ENCODE measurements at places on chromosomes 11 and 22.
A peak's percentile ranks its signal among the peaks of the same experiment; 100 is the strongest.

- DNase-seq, result no peak
Measured at GRCh38 chr11:133692126-133692934, 153.0 kb downstream of the SPATA19 start.

GRCh38 chr22:31800065-31800464 is 46.2 kb downstream of the DEPDC5 start:
- no peak for DNase-seq

- no peak for DNase-seq
Measured at GRCh38 chr11:119110439-119110838, 3.3 kb downstream of the C2CD2L start.

- DNase-seq, result no peak
Measured at GRCh38 chr11:83693306-83693992, 407.3 kb upstream of the CCDC90B start.

- DNase-seq, result no peak
Measured at GRCh38 chr11:84412862-84413261, 1126.7 kb upstream of the CCDC90B start.

DNA sequence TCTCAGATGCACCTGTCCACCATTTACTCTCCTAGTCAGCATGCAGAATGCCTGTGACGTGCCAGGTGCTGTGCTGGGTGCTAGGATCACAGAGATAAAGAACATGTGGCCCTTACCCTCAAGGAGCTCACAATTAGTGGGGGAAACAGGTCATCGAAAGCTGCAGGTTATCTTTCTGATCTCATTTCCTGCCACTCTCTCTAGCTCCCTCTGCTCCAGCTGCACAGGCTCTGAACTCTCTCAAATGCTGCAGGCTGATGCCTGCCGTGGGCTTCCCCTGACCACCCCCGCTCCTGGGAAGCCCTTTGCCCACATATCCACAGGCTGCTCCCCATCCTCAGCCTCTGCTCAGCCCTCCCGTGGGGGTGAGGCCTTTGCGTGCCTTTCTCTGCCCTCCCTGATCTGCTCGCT is 29.6 kb downstream of the SHANK3 start:
- no peak for DNase-seq

- no peak for DNase-seq
Measured at GRCh38 chr11:3044004-3044403, 13.2 kb downstream of the CARS1 start.

DNA sequence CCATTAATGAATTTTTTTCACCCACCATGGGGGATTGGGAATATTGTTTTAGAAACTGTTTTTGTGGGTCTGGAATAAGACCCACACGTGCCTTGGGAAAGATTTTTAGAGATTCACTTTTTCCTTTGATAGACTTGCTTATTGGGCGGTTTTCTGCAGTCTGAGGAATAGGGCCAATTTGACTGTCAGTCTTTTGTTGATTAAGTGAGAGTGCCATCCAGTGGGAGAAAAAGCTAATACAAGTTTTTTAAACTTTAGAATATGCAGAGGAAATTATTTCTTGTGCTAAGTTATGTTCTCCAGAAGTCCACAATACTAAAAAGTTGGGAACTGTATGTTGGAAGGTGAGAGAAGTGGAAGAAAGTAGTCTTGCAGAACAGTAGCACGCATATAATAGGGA is 56.1 kb downstream of the PRMT3 start:
- DNase-seq, result no peak

- DNase-seq, result no peak
Measured at GRCh38 chr22:17396516-17396915, 27.3 kb downstream of the CECR2 start.

DNA sequence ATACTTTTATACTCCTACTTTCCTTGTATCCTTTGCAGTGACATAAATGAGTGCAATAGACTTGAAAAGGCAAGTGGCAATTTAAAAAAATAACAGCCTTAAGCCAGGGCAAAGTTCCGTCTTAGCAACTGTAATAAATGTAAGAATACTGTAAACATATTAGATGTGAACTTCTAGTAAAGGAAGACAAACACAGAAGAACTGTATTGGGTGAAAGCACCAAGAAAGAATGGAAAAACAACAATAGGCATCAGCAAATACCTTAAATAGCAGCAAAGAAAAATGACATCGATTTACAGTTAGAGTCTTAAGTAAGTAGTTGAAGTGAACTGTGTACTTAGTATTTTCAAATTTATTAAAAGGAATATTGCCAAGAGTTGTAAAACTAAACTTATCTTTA is 75.5 kb upstream of the TP53AIP1 start:
- no peak for DNase-seq

GRCh38 chr11:18056561-18057181 is 10.6 kb upstream of the TPH1 start:
- peak; percentile 34 for DNase-seq

DNA sequence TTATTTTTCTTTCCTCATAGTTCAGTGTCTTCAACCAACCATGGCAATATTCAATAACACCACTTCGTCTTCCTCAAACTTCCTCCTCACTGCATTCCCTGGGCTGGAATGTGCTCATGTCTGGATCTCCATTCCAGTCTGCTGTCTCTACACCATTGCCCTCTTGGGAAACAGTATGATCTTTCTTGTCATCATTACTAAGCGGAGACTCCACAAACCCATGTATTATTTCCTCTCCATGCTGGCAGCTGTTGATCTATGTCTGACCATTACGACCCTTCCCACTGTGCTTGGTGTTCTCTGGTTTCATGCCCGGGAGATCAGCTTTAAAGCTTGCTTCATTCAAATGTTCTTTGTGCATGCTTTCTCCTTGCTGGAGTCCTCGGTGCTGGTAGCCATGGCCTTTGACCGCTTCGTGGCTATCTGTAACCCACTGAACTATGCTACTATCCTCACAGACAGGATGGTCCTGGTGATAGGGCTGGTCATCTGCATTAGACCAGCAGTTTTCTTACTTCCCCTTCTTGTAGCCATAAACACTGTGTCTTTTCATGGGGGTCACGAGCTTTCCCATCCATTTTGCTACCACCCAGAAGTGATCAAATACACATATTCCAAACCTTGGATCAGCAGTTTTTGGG is at the start of gene OR51T1:
OR51T1 (plus strand) TSS at position 41 of the 641 bp plus-strand sequence; CDS start at position 41, 0 bp downstream.
- DNase-seq, result peak; percentile 30

- DNase-seq, result no peak
Measured at GRCh38 chr22:38738475-38739070, 17.2 kb downstream of the SUN2 start.

- DNase-seq, result no peak
Measured at GRCh38 chr22:45331486-45331885, 21.8 kb downstream of the FAM118A start.

GRCh38 chr11:123116486-123116885 is 54.5 kb upstream of the HSPA8 start:
- DNase-seq, result no peak

- no peak for DNase-seq
Measured at GRCh38 chr11:74519710-74520109, 26.2 kb upstream of the LIPT2 start.

GRCh38 chr11:128379587-128380580 is 207.5 kb downstream of the ETS1 start:
- DNase-seq, result no peak

GRCh38 chr22:20324139-20324516 is 4.3 kb upstream of the DGCR6L start:
- DNase-seq, result no peak

All from NCI-H2081 (cell line).